ENCODE measurements at places on chromosomes 6 and 20. TPM values are rescaled to one million over a fixed set of nuclear protein-coding genes. Genes with fewer than 3 reads are reported as not detected.

DNA sequence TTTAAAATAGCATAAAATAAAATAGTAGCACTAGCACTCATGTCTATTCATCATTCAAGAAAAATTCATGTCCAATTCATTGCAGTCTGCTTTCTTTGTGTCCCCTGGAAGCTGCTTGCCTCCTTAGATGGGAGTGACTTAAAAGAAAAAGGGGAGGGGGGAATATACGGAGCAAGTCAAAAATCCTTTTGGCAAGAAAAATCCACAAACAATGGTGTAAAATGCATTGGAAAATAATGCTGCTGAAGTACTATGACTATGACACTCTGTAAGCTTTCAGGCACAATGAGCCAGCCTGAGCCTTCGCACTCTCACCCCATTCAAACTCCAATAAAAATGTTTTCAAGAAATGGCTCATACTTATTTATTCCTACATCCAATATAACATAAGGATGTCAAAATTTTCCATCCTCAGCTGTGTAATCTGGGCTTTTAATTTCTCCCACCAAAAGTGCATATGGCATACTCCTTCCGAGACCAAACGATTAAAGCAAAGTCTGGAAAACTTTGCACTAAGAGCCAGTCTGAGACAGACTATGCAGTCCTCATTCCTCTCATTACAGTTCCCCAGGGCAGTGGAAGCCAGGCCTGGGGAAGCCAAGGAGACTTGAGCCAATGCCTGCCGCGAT is 790 bp downstream of the NEDD9 start:
- DNase-seq: no peak

DNA sequence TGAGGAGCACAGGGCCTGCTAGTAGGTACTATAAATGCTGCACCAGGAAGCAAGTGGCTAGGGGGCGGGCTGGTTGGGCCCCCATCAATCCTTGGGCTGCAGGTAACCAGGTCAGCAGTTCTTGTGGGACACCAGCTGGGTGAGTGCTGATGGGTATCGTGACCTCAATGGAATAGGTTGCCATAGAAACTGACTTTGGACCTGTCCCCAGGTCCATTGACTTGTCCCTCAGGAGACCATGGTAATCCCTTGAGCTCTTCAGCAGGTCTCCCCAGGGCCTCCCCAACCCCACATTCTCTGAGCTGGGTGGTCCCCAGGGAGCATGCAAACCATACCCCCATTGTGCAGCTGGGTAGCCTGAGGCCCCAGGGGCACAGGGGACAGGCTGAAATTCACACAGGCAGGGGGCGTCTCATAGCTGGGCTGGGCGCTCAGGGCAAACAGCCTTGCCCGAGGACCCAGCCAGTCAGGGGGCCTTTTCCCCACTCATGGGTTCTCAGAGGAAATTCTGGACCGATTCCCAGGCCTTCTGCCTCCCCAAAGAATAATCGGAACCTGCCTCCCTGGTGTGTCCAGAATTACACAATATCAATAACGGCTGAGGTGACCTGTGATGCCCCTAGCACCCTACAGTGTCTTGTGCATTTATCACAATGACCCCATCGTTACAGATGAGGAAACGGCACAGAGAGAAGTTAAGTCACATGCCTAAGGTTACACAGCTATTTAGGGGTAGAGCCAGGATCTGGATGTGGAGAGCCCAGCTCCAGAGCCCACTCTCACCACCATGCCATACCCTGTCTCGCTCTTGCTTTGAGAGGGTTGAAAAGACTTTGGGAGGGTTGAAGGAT is 35.9 kb downstream of the SRC start:
- DNase-seq: no peak

The C6orf132 gene
- total RNA-seq: 1.4 TPM

The FAM209A gene
- not detected for total RNA-seq

- no peak for DNase-seq
Observed at GRCh38 chr6:92568541-92568940, 850.8 kb downstream of the EPHA7 start.

GRCh38 chr6:38773338-38773737 is 58.2 kb downstream of the DNAH8 start:
- DNase-seq: no peak

The KIF6 gene
- total RNA-seq: 0.08 TPM

The MAS1 gene
- under 0.01 TPM for total RNA-seq

The HS3ST5 gene
- 0.09 TPM for total RNA-seq

The CLVS2 gene
- not detected for total RNA-seq

- DNase-seq: peak; percentile 75
Observed at GRCh38 chr6:79570129-79571029, 33.1 kb upstream of the LCA5 start.

DNA sequence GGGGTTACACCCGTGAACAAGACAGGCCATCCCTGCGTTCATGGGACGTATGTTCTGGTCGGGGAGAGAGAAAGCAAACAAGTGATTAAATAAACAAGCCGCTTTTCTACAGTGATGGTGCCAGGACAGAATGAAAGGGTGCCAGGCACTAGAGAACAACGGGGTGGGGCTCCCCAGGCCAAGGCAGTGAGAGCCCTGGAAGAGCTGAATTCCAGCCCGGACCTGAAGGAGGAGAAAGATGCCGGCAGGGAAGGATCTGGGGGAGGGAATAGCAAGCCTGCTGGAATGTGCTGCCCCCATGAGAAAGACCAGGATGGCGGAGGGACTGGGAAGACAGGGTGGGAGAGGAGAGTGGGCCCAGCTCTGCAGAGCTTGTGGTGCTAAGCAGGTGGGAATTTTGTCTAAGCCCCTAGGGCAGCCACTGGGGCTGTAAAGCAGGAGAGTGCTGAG is 7.5 kb downstream of the SNAI1 start:
- DNase-seq: peak; percentile 61

DNA sequence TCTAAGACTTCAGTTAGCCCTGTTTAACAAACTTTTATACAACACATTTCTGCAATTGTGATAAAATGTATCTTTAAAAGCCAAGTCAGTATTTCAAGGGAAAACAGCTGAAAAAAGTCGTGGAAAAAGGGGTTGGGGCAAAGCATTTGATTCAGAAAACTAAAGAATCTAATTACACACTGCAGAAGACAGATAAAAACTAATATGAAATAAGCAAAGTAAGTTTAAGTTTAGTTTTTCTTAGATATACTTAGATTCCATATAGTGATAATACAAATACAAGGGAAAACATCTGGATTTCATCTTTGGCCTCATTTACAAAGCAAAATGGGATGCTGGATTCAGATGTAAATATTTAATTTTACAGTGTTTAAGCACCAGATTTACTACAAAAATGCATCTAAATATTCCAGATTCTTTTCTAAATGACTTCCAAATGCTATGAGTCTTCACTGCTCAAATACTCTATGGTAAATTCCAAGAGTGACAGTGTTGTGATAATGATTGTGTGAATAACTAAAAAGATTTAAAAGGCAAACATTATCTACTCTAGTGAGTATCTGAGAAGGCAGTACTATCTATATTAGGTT is 1.5 kb upstream of the ADNP start:
- DNase-seq: no peak

DNA sequence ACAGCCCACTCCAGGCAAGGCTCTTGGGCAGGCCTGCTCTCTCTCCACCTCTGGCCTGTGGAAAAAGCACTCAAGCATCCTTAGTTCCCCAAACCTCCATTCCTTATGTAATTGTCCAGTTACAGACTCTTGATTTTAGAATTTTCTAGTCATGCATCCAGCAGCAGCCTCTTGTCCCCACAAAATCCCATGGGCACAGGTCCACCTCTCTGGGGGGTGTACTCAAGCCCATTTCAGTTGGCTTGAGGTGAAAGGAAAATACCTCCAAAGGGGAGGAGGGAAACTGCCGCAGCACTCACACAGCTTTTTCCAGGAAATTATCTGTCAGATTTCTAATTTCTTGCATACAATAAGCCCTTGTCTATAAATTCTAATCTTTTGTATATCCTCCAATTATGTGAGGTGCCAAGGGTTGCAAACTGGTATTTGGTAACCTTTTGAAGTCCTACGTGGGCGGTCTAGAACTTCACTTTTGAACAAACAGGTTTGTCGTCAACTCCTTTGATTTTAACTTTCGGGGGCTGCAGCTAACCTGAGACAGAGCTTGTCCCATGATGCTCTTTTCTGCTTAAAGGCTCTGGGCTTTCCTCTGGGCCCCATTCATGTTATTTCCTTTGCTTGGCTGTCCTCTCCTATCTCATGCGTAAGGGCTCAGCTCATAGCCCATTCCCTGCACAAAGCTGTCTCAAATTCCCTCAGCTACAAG is 104.7 kb upstream of the CEP85L start:
- DNase-seq: no peak

DNA sequence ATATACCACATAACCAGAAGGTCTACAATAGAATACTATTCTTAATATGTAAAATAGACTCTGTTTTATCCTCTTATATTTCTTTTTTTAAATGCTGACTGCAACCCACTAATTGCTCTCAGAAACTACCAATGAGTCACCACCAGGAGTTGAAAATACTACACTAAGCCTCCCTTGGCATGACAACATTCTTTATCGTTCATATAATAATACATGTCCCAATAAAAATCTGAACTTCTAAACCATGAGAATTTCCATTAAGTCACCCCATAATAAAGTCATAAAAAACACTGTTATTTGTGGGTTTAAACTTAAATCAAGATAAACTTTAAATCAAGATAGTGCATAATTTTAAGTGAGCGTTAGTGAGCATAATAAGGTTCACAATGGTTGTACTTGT is 4.2 kb downstream of the HACE1 start:
- peak; percentile 39 for DNase-seq

The EYA2 gene
- total RNA-seq: 1.6 TPM

The LPIN3 gene
- total RNA-seq: 3.4 TPM

- no peak for DNase-seq
Observed at GRCh38 chr6:170091639-170092579, 199.0 kb downstream of the DLL1 start.

- no peak for DNase-seq
Observed at GRCh38 chr20:8663424-8663823, 405.5 kb upstream of the PLCB4 start.

The COL21A1 gene
- total RNA-seq: 29.5 TPM

The PACRG gene
- 2.9 TPM for total RNA-seq

- no peak for DNase-seq
Observed at GRCh38 chr20:50005471-50005981, 22.7 kb downstream of the SNAI1 start.

- peak; percentile 32 for DNase-seq
Observed at GRCh38 chr6:157962601-157963302, 18.9 kb upstream of the SYNJ2 start.

GRCh38 chr20:60144404-60144803 is 186.2 kb downstream of the CDH26 start:
- no peak for DNase-seq

The TSPO2 gene
- total RNA-seq: not detected

The FOXS1 gene
- not detected for total RNA-seq

GRCh38 chr6:119129148-119129967 is 50.9 kb upstream of the FAM184A start:
- DNase-seq: peak; percentile 87

DNA sequence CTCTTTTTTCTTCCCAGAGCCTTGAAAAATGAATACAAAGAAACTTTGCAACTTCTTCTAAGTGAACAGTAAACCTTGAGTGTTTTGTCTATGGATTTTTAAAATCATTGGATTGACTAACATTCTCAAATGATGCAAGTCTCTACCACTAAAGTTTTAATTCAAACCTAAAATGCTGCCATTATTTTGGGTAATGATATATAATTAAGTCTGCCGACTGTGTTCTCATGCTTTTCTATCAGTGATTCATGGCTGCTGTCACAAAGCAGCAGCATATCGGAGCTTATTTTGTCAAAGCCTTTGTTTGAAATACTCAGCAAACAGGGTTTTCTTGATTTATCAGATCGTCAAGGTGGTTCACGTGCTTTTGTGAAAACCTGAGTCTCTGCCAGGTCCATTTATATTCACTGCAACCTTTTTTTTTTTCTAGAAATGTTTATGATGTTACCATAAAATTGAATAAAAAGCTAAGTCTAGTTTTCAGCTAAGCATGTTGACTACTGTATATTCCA is 96.3 kb downstream of the GJA1 start:
- no peak for DNase-seq

The C20orf141 gene
- not detected for total RNA-seq

DNA sequence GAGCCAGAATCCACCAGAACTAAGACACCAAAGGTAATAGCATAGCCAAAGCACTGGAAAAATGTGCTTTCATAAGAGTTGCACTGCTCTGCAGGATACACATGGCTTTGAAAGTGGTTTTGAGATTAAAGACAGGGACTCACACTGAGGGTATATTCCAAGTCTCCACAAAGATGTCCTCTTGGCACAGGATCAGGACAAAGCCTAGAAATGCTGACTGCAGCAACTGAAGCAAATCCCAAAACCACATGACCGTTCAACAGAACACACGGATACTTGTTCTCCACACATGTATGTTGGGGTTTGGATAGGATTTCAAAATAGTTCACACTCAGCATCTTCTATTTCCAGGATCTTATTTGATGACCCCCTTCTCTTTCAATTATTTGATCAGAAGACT is 364.3 kb upstream of the HSF2 start:
- DNase-seq: no peak

The RAET1G gene
- 0.82 TPM for total RNA-seq

The MUC22 gene
- not detected for total RNA-seq

GRCh38 chr6:169165561-169166300 is 87.9 kb downstream of the THBS2 start:
- peak; percentile 71 for DNase-seq

The GPX5 gene
- total RNA-seq: not detected

DNA sequence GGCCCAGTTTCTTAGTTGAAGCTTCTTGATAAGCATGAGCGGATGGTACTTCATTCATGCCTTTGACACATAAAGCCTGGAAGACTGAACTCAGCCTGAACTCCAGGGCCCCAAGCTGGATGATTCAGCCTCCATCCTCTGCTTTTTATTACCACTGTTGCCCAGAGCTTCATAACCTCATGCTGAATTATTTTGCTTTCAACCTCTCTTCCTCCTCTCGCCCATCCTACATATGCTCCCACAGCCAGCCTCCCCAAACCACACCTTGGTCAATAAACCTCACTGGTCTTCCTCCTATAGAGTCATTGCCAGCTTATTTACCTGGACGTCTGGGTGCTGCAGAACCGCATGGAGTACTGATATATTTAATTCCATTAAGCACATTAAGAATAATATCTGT is 59.4 kb downstream of the SLC35B3 start:
- DNase-seq: no peak

DNA sequence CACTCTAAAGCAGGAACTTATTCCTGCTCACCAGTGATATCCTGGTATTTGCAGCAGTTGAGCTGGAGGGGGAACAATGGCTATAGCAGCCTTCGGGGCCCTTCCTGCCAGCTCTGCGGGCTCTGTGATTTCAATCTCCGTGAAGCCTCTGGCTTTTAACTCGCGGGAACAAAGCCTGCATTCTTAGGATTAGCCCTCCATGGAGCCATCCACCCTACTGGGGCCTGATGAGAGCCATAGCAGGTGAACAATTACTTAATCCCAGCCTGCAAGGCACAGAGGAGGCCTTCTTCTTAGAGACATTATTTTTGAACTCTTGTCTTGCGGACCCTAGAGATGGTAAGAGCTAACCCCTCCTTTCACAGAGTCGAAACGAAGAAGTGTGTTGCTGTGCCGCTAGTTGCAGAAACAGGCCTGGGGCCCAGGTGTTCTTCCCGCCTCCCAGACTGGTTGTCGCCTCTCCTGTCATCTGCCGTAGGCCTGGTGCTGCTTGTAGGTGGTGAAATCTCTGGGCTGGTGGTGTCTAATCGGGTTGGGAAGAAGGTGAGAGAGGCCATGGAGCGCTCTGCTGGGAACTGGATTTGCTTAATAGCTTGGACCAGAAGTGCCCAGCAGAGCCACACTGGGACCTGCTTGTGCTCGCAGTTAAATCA is 9.7 kb downstream of the GHRH start:
- no peak for DNase-seq

The ZNF391 gene
- total RNA-seq: 1.4 TPM

All from fibroblast of the aortic adventitia (primary cell).